ENCODE measurements at places on chromosomes 13 and 19. TPM values are rescaled to one million over a fixed set of nuclear protein-coding genes. Genes with fewer than 3 reads are reported as not detected.

Gene ATP12A
- total RNA-seq = 0.34 TPM

Gene IFNL4
- total RNA-seq = not detected

Gene MTMR6
- total RNA-seq = 6.1 TPM

- no peak for DNase-seq
These were observed 57.5 kb upstream of the HMGB1 start for GRCh38 chr13:30523211-30523610.

DNA sequence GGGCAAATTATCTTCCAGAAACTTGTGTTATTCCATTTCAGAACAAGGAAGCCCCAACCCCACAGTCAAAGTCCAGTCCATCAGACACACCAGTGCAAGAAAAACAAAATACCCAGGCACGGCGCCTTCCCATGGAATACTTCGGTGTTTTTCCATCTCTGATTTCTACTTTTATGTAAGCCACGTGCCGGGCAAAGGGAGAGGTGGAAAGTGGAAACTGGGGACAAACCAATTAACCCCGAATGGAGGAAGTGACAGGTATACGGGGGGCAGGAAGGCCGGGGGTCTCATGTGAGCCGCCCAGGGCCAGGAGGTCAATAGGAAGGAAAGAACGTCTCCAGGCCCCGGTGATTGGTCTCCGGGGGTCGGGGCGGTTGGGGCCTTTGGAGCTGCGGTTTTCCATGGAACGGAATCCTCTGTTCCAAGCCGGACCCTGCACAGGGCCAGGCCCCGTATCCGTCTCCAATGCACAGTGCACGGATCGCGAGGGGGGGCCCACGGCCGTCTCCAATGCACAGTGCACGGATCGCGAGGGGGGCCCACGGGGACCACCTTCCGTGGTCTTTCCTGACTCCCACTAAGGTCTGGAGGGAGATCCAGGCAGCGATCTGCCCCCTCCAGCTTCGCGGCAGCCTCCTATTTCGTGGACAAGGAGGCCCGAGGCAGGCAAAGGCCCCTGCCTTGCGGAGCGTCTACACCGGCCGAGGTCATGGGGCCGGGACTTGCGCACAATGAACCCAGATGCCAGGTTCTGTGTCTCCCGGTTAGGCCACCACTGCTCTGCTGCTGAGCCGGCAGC is 79.7 kb downstream of the GADD45B start:
- no peak for DNase-seq
